ENCODE measurements at places on chromosomes 5 and 9.

DNA sequence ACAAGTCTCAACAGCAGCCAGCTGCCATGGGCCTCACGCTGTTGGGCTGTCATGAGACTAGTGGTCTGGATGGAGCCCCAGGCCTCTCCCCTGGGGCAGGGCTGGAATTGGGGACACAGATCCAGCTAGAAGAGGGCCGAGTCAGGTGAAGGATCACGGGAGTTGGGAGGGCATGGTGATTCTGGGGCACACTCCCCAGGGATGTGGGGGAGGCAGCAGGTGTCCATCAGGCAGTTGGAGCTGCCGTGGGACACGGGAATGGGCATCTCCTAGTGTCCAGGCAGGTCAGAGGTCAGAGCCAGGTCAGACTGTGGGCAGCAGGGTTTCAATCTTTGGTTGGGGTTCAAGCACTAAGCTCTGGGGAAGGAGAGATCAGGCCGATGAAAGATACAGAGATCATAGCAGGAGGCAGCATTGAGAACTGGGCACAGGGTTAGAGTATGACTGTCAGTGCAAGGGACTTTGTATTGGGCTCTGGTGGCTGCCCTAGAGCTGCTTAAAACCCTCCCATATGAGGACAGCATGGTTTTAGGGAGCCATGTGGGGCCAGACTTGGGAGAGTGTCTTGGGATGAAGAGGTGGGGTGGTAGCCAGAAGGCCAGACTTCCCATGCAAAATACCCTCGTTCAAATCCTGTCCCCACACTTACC lies 59.2 kb downstream of the ARHGEF37 start:
- no peak for DNase-seq

- DNase-seq: no peak
Measured at GRCh38 chr9:98175028-98175569, 17.3 kb downstream of the CORO2A start.

DNA sequence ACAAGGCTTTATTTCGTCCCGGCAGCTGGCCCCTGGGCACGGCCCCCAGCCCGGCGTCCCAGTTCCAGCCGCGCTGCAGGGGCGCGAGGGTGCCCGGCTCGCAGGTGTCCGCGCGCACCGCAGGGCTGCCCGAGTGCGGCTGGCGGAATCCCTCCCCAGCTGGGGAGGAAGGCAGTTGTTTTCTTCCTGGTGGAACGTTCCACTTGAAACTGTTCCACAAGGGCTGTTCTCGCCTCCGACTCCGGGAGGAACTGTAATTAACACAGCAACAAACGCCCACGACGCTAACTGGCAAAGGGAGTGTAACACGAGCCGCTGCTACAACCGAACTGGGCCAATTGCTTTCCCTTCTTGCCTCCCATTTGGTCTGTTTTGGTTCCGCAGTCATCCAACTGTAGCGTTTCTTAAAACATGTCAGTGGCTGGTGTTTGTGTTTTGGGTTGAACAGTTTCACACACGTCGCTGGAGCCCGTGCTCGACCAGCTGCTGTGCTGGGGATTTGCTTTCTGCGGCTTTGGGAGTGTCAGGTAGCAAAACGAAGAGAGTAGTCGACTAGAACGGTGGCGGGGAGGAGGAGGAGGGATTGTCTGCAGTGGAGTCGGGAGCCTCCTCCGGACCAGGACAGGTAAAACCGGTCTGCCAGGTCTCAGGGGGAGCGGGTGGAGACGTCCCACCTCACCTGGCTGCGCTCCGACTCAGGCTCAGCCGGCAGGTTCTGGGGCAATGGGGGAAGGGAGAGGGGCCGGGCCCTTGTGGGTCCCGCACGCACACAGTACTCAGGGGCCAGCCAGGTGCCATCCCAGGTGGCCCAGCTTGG lies 131.6 kb upstream of the NIPBL start:
- DNase-seq: peak; percentile 47

- DNase-seq: no peak
Measured at GRCh38 chr5:76299592-76299991, 103.5 kb upstream of the IQGAP2 start.

DNA sequence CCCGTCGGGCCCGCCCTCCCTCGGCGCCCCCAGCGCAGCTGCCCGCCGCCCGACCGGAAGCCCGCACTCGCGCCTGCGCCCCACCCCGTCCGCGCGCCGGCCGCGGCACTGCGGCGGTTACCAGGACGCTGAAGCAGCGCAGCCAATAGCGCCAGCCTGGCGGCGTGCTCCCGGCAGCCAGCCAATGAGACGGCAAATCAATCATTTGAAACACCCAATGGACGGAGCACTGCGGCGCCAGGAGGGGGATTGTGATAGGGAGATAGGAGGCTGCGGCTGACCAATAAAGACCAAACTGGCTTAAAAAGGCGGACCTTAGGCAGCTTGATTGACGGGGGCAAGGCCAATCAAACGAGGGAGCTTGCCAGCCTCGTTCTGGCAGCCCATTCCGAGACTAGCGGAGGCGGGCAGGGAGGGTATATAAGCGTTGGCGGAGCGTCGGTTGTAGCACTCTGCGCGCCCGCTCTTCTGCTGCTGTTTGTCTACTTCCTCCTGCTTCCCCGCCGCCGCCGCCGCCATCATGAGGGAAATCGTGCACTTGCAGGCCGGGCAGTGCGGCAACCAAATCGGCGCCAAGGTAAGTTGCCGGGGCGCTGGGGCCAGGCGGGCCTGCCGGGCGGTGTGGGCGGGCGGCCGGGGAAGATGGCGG lies at the start of gene TUBB4B:
Gene TUBB4B (plus strand): TSS at position 447 of the 649 bp plus-strand sequence. CDS start 74 bp downstream, at position 521.
- DNase-seq: peak; percentile 97

DNA sequence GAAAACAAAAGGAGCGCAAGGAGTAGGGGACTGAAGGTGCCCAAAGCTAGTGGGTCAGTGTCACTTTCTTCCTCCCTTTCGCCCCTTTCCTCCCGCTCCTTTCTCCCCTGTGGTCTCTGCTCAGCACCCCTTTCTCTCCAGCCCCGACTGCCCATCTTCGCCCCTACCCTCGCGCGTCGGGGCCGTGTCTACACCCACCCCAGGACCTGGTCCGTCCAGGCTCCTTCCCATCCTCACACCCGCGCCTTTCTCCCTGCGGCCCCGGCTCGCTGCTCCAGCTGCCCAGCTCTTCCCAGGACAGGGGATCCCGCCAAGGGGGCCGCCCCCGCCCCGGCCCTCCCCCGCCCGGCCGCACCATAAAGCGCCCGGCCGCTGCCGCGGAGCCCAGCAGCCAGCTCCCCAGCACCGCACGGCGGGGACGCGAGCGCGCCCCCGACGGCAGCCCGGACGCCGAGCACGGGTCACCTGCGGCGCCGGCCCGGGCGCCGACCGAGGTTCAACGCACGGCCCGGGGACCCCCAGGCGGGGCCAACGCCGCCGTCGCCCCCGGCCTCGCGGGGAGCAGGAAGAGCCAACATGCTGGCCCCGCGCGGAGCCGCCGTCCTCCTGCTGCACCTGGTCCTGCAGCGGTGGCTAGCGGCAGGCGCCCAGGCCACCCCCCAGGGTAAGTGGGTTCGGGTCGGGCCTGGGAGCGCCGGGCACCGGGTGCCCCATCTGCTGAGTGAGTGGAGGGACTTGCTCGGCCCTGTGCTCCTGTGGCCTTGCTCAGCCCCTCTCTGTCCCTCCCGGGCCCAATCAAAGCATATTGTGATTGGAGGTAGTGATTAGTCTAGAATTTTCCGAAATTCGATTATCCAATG lies at the start of gene THBS4:
Gene THBS4 (plus strand): TSS at position 387 of the 860 bp plus-strand sequence. CDS start 190 bp downstream, at position 577.
- DNase-seq: no peak

DNA sequence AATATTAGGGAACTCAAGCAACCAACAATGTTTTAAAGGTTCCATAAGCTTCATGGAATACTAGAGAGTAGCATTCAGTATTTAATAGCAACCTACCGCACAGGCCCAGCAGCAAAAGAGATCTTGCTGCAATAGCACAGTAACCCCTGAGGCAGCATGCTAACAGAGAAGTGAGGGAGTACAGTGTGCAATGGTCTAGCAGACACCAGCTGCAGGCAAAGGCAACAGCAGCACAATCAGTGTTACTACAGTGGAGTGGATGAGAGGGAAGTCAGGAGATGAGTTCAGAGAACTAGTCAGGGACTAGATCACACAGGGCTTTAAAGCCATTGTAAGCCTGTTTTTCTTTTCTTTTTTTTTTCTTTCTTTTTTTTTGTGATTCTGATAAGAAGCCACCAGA lies 2.8 kb downstream of the TICAM2 start:
- no peak for DNase-seq

- no peak for DNase-seq
Measured at GRCh38 chr9:108015690-108016089, 526.1 kb upstream of the KLF4 start.

DNA sequence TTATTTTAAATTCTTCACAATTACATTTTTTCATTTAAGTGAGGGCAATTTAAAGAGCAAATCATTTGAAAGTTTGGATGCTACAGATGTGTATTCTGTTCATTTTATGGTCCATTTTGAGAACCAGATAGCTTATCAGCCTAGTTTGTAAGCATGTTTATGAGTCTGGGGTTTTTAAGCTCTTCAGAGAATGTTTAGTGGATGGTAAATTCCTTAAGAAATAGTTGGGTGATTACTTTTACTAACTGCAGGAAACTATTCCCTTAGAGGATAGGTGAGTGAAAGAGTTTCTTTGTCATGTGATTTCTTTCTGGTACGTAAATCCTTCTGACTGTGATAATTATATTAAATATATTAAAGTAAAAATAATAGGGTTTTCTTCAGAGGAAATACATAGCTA lies 17.6 kb downstream of the RASGRF2 start:
- DNase-seq: no peak

DNA sequence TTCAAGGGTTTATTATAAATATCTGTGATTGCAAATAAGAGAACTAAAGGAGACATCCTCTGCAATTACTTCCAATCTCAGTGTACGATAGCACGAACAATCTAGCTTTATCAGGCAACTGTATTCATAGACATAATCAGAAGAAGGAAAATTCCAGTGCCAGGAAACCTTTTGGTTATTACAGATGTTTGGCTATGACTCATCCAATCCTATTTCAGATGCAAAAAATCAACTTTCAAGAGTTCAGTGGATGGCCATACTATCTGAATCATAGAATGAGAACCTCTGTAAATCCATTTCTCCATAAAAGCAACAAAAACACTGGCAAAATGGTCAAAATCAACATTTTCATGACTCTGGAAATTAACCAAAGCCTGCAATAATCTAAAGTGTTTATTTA lies 37.9 kb downstream of the GAS1 start:
- DNase-seq: no peak

DNA sequence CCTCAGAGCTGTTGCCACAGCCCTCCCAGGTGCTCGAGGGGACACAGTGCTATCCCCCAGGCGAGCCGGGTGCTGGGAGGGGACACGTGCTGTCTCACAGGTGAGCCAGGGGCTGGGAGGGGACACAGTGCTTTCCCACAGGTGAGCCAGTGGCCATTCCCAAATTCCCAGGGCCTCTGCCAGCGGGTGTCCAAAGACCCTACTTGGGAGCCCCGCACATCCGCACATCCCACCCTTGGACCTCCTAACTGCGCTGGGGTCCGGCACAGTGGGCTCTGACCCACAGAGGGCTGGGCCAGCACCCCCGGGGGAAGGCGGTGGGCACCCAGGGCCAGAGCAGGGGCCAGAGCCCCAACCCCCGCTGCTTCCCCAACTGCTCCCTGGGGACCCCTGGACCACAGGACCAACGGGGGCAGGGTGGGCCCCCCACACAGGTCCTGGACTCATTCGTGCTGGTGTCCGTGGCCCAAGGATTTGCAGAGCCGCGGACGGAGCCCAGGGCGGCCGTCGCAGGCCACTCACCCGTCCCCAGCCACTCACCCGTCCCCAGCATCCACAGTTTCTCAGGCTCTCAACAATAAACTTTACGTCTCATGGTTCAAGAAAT lies 17.9 kb downstream of the EXD3 start:
- no peak for DNase-seq

GRCh38 chr9:93059011-93059714 lies 662 bp downstream of the SUSD3 start:
- DNase-seq: no peak

GRCh38 chr9:33233626-33234342 lies 6.2 kb upstream of the SPINK4 start:
- no peak for DNase-seq

DNA sequence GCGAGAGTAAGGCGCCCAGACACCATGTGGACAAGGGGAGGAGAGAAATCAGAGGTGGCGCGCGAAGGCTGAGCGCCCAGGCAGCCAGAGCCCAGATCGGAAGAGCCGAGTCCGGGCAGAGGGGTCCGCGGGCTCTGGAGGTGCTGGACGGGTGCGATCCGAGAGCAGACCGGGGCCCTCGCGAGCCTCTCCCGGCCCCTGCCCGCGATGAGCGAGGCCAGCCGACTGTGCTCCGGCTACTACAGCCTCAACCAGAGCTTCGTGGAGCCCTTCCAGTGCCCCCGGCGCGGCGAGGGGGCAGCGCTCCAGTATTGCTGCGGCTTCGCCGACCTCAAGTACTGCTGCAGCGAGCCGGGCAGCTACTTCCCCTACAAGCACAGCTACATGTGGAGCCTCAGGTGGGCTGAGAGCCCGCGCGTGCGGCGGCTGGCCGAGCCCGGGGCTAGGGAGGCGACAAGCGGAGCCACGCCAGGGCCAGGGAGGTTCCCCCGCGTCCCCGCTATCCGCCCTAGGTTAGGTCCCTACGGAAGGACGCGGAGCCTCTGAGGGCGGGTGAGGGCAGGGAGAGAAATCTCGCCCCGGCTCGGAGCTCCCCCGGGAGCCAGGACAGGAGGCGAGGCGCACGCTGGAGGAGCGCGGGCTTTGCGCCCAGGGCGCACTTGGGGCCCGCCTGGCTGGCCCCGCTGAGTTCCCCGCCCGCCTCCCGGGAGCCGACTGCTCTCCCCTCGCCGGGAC lies at the start of gene SHISAL2B:
Gene SHISAL2B (plus strand): TSS at position 87 of the 735 bp plus-strand sequence. CDS start 121 bp downstream, at position 208.
- DNase-seq: no peak

- no peak for DNase-seq
Measured at GRCh38 chr5:15797116-15797515, 297.1 kb downstream of the FBXL7 start.

GRCh38 chr5:97550164-97550563 lies 367.1 kb upstream of the RIOK2 start:
- DNase-seq: no peak

DNA sequence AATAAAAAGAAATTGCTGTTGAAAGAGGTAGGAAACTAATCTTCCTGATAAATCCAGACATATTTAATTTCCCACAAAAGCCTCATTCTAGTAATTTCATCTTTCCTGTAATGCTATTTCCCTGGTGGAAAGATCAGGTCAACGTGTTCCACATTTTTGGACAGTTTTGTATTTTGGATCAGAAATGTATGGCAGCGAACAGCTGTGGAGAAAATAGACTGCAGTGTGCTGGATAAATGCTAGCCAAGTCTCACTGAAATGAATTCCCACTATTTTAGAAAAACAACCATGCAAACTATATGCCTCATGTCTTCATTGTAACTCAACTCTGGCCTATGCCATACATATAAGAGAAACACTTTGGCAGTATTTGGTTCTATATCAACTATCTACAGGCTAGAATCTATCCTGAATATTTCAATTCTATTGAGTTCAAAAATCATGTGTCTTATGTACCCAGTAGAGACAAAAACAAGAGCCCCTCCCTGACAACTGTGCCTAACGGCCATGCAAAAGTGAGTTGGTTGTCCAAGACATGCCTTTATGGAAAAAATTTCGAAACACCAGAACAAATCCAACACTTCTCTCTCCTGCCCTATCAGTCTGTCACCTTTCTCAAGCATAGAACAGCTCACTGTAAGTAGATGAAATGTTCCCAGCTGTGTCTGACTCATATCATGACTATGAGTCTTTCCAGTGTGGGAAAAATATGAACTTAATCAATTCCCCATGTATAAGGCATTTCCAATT lies 191.3 kb upstream of the NREP start:
- no peak for DNase-seq

Measured in GM18507 (cell line).